ENCODE measurements at places on chromosomes 12 and 14. TPM values are rescaled to one million over a fixed set of nuclear protein-coding genes. Genes with fewer than 3 reads are reported as not detected.

TNFRSF1A gene
- total RNA-seq: 167 TPM

SIX6 gene
- not detected for total RNA-seq

CRADD gene
- 17.2 TPM for total RNA-seq

ITFG2 gene
- total RNA-seq: 31.7 TPM

PTGDR gene
- total RNA-seq: under 0.01 TPM
